Bronchus fibroblast of lung (primary cell): ENCODE measurements at places on chromosomes 5 and 9. TPM values are rescaled to one million over a fixed set of nuclear protein-coding genes. Genes with fewer than 3 reads are reported as not detected.

The NEUROG1 gene
- not detected in 2 replicates for total RNA-seq

The FBP2 gene
- total RNA-seq = not detected in 2 replicates

The ACTBL2 gene
- 0.15 and 0.34 TPM in 2 replicates for total RNA-seq

The PDE8B gene
- under 0.01 and 0.15 TPM in 2 replicates for total RNA-seq

The RNF183 gene
- total RNA-seq = not detected in 2 replicates

The OR1J2 gene
- total RNA-seq = not detected in 2 replicates

The CLPTM1L gene
- total RNA-seq = 76.2 and 80.4 TPM in 2 replicates

The HRCT1 gene
- total RNA-seq = 3.2 and 5.4 TPM in 2 replicates

The FYB1 gene
- total RNA-seq = not detected in 2 replicates

The PRSS3 gene
- 1.3 and 3.7 TPM in 2 replicates for total RNA-seq

The SLC6A7 gene
- not detected in 2 replicates for total RNA-seq

The SLIT3 gene
- 0.15 and 0.34 TPM in 2 replicates for total RNA-seq

The PFN3 gene
- not detected in 2 replicates for total RNA-seq

The SNX30 gene
- total RNA-seq = 3.1 and 3.7 TPM in 2 replicates

The LCN12 gene
- not detected in 2 replicates for total RNA-seq

The GTF2H2 gene
- 11.7 and 16.3 TPM in 2 replicates for total RNA-seq

The PLPP7 gene
- total RNA-seq = 3.7 TPM in 2 replicates

The MYOZ3 gene
- total RNA-seq = 1.0 and 1.8 TPM in 2 replicates

The SMIM33 gene
- not detected in 2 replicates for total RNA-seq

The PPP1R26 gene
- 7.6 and 7.9 TPM in 2 replicates for total RNA-seq

The TAF11L10 gene
- total RNA-seq = not detected in 2 replicates

The ITGA1 gene
- total RNA-seq = 7.9 and 12.9 TPM in 2 replicates

The PCDHA12 gene
- not detected in 2 replicates for total RNA-seq

The CENPP gene
- total RNA-seq = 6.8 and 10.6 TPM in 2 replicates

The CAVIN4 gene
- 0.15 and 0.17 TPM in 2 replicates for total RNA-seq

The RMRP gene
- total RNA-seq = 46,048 and 56,930 TPM in 2 replicates
